Activated CD4-positive, alpha-beta memory T cell treated with anti-CD3 and anti-CD28 coated beads, Interleukin-2, amount 10 ng/mL, durations not matched to agents 7 days and 5 days (primary cell): ENCODE measurements at places on chromosomes 16 and 17.

DNA sequence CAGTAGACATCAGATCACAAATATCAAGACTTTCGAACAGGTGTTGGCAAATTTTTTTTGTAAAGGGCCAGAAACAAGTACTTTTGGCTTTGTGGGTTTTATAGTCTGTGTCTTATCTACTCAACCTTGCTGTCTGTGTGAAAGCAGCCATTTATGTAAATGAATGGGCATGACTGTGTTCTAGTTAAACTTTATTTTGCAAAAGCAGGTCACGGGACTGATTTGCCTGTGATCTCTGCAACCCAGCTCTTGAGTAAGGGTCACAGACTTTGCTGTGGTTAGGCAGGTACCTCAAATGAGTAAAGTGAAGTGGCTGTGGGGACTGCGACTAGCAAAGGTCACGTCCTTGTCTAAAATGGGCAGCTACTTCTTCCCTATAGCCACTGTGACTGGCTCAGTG, 136.5 kb downstream of the FTO start:
- H3K36me3 ChIP-seq = peaks cover 5% of the 10 kb centered on the region
- H3K27me3 ChIP-seq = no peaks in the 10 kb centered on the region
- no peak overlapping the region for H3K4me3 ChIP-seq
- DNase-seq = no peak
- H3K4me1 ChIP-seq = peaks cover 8% of the 10 kb centered on the region
- no peak overlapping the region for H3K27ac ChIP-seq

GRCh38 chr17:35586569-35587073, 501 bp upstream of the AP2B1 start:
- H3K27me3 ChIP-seq = peaks cover 11% of the 10 kb centered on the region
- DNase-seq = no peak
- peaks cover 36% of the 10 kb centered on the region for H3K4me1 ChIP-seq

GRCh38 chr17:5686074-5686635, 101.8 kb upstream of the NLRP1 start:
- no peaks in the 10 kb centered on the region for H3K4me1 ChIP-seq
- no peak for DNase-seq
- peaks cover 16% of the 10 kb centered on the region for H3K27me3 ChIP-seq
- H3K36me3 ChIP-seq = no peaks in the 10 kb centered on the region
- no peak overlapping the region for H3K27ac ChIP-seq

DNA sequence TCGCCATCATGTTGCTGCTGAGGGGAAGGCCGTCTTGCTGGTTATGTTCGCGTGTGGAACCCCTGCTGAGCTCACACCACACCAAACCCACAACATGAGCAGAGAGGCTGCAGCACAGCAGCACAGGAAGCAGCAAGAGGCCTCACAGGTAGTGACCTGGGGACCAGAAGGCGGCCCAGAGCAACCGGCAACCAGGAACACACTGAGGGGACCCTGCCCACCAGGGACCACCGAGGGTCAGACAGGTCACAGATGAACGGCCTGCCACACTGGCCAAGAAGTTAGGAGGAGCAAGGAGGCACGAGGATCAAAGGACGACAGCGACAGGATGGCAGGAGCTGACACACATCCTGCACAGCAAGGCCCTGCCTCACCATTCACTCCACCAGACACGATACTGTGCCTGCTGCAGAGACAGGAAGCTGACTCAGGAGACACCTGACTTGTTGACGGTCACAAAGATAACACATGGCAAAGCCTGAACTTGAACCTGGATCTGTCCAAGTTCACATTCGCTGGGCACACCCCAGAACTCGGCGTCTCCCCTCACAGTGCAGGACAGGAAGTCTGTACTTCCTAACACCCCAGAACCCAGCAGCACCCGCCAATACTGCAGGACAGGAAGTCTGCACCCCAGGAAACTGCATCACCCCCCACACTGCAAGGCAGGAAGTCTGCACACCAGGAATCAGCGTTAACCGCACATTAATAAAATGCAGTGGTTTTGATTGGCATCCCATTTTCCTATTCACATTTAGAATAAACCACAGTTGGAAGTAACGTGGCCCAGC, 98.5 kb downstream of the ZNF778 start:
- peak; percentile 87 for DNase-seq
- H3K4me3 ChIP-seq = peak overlapping the region; percentile 70
- H3K27ac ChIP-seq = peak overlapping the region; percentile 99
- peaks cover 95% of the 10 kb centered on the region for H3K4me1 ChIP-seq
- peaks cover 63% of the 10 kb centered on the region for H3K36me3 ChIP-seq

DNA sequence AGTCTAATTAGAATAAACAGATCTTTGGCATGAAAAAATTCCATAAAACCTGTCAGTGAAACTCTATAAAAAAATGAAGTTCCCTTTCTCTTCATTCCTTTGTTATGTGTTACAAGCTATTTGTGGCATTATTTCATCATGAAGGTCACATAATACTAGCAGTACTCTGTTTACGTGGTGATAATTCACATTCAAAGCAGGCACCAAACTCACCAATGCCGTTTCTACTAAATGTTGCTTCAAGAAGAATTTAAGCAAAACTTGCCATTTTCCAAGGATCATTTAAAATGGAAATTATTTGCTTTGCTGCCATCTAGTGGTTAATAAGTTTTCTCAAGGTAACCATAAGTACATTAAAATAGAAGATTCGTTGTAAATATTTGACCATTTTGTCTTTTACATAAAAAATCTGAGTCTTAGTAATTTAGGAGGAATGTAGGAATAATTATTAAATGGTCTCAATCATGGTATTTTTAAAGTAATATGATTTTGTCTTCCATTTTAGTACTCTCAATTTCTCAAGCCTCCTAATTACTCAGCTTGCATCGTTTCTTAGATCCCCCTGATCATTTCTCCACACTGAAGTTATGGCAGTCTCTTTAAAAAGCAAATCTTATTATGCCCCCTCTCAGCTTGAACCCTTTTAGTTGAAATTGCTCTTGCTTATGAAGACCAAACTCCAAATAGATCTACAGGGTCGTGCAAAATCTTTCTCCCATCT, 80.8 kb downstream of the OMG start:
- H3K27me3 ChIP-seq = no peaks in the 10 kb centered on the region
